ENCODE measurements at places on chromosomes 2 and 18.

DNA sequence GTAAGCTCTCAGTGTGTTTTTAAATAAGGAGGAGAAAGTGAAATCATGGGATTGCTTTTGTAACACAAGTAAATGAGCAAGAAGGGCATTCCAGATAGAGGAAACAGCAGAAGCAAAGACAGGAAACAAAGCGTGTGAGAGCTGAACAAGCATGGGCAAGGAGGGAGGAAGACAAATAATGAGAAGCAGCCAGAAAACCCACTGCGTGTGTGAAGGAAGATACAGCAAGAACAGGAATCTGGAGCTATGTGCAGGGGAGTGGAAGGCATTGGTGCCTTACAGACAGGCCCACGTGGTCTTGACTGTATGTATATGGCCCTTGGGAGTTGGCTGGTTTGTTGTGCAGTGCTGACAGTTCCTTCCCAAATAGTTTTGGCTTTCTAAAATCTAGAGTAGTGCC is 88.6 kb downstream of the AAK1 start:
- H3K4me1 ChIP-seq, result peaks cover 7% of the 10 kb centered on the region
- no peaks in the 10 kb centered on the region for H3K36me3 ChIP-seq
- DNase-seq, result no peak
- H3K27ac ChIP-seq, result peak overlapping the region; percentile 32
- H3K4me3 ChIP-seq, result no peak overlapping the region
- no peaks in the 10 kb centered on the region for H3K27me3 ChIP-seq

DNA sequence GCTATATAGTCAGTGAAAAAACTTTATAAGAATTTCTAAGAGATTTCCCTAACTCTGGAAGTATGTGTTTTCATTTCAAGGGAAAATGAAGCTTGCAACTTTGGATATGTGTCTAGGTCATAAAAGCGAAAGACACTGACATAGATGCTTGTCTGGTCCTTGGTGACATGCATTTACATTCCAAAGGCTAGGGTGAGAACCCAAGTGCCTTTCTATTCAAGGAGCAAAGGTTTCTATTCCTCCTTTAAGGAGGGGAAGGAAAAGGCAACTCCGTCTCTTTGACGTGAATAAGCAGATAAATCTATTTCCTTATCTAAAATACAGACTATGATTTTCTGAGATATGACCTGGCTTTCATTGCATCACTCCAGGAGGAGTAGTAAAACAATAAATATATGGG is 261.1 kb downstream of the CDH7 start:
- no peaks in the 10 kb centered on the region for H3K27me3 ChIP-seq
- H3K36me3 ChIP-seq, result no peaks in the 10 kb centered on the region
- H3K4me3 ChIP-seq, result no peak overlapping the region
- no peak overlapping the region for H3K27ac ChIP-seq

- H3K4me3 ChIP-seq, result no peak overlapping the region
- no peaks in the 10 kb centered on the region for H3K27me3 ChIP-seq
These were observed 325.4 kb upstream of the FIGN start for GRCh38 chr2:164061129-164061746.

DNA sequence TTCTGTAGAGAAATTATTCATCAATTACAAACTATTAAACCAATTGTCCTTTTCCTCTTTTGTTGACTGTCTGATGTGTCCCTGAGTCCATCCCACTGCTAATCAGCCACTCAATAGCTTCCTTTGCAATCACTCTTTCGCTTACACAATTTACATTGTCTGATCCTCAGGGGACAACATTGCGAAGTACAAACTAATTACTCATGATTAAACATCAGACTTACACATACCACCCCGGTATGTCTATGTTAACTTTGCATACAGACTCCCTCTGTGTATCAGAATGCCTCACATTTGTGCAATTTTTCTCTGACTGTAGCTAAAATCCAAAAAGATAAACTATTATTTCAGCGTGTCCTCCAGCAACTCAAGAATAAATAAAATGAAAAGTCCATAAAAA is 264.4 kb upstream of the REV1 start:
- H3K4me3 ChIP-seq, result no peak overlapping the region
- H3K36me3 ChIP-seq, result no peaks in the 10 kb centered on the region
- H3K27me3 ChIP-seq, result no peaks in the 10 kb centered on the region
- no peak for DNase-seq
- H3K27ac ChIP-seq, result no peak overlapping the region

- no peak overlapping the region for H3K27ac ChIP-seq
- no peaks in the 10 kb centered on the region for H3K4me1 ChIP-seq
- H3K27me3 ChIP-seq, result no peaks in the 10 kb centered on the region
- no peak overlapping the region for H3K4me3 ChIP-seq
These were observed 179.8 kb upstream of the TRIB2 start for GRCh38 chr2:12536976-12537375.

DNA sequence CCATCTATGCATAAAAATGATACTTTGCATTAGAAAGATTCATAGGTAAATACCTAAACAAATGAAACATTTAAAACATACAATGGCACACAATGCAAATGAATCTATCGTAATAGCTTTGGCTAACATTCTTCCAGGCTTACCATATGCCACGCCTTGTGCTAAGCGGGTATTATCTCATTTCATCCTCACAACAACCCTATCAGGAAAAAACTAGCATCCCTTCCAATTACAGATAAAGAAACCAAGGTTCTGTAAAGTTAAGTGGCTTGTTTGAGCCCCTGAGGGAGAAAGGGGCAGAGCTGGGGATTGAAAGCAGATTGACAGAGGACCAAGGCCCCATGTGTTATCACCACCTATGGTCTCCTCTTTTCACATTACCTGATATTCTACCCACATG is 145.4 kb upstream of the ETAA1 start:
- no peaks in the 10 kb centered on the region for H3K27me3 ChIP-seq
- no peaks in the 10 kb centered on the region for H3K4me1 ChIP-seq
- no peak overlapping the region for H3K4me3 ChIP-seq

GRCh38 chr2:136443661-136444060 is 321.7 kb upstream of the THSD7B start:
- H3K36me3 ChIP-seq, result no peaks in the 10 kb centered on the region
- no peak for DNase-seq
- no peak overlapping the region for H3K4me3 ChIP-seq
- no peaks in the 10 kb centered on the region for H3K4me1 ChIP-seq

DNA sequence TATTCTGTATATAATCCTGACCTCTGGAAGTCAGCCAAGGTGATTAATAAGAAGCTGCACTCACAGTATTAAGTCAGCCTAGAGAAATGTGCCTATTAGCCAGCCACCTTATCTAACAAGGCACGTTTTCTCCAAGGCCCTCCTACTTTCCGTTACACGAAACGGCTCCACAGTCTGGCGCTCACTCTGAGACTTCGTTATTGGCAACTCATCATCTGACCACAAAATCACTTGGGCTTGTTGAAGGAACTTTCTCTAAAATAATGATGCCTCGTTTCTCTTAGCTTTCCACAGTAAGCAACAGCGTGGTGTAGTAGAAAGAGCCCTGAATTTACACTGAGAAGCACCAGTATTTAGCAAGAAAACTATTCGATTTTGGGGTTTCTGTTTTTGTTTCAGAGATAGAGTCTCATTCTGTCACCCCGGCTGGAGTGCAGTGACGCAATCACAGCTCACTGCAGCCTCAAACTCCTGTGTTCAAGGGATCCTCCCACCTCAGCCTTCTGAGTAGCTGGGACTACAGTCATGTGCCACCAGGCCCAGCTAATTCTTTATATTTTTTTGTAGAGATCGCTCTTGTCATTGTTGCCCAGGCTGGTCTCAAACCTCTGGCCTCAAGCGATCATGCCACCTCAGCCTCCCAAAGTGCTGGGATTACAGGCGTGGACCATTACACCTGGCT is 53.6 kb upstream of the SLC14A1 start:
- no peaks in the 10 kb centered on the region for H3K4me1 ChIP-seq
- no peaks in the 10 kb centered on the region for H3K36me3 ChIP-seq
- H3K27ac ChIP-seq, result no peak overlapping the region
- H3K4me3 ChIP-seq, result no peak overlapping the region

GRCh38 chr2:11617527-11617926 is 52.5 kb downstream of the NTSR2 start:
- no peak overlapping the region for H3K27ac ChIP-seq
- H3K36me3 ChIP-seq, result no peaks in the 10 kb centered on the region
- no peaks in the 10 kb centered on the region for H3K4me1 ChIP-seq
- no peaks in the 10 kb centered on the region for H3K27me3 ChIP-seq
- H3K4me3 ChIP-seq, result no peak overlapping the region

DNA sequence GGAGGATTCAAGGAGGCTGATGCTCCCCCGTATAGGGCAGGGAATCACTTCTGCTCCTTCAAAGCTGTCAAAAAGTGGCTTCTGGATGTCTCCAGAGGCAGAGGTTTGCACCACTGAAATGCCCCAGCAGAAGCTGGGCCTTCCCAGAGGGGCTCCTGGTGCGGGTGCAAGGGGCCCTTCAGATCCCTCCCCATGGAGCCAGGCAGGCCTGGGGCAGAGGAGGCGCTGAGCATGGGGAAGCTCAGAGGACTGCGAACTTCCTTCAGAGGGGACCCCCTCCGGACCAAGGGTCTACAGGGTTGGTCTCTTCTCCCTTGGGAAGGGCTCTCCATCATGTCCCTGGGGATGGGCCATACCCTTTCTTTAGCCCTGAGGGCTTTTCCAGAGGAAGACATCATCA is 341.2 kb downstream of the DYSF start:
- H3K27me3 ChIP-seq, result no peaks in the 10 kb centered on the region
- H3K36me3 ChIP-seq, result no peaks in the 10 kb centered on the region
- no peak overlapping the region for H3K27ac ChIP-seq
- no peak overlapping the region for H3K4me3 ChIP-seq

DNA sequence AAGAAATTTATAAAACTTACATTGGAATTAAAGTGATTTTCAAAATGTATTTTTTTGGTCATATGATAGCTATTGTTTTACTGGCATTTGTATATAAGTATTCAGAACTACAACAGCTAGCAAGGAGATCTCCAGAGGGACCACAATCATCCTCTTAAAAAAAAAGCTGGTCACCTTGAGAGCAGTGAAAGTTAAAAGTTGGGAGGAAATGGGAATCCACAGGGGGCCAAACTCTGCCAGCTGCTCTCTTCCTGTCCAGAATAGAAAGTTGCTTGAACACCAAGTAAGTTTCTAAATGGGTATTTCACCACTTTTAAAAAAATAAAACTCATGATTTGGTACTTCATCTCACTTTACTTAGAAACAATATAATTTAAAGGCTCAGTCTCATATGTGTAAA is 1025.1 kb downstream of the LRP1B start:
- no peaks in the 10 kb centered on the region for H3K36me3 ChIP-seq
- H3K27ac ChIP-seq, result no peak overlapping the region
- no peak for DNase-seq
- H3K4me1 ChIP-seq, result no peaks in the 10 kb centered on the region
- no peaks in the 10 kb centered on the region for H3K27me3 ChIP-seq
- H3K4me3 ChIP-seq, result no peak overlapping the region

DNA sequence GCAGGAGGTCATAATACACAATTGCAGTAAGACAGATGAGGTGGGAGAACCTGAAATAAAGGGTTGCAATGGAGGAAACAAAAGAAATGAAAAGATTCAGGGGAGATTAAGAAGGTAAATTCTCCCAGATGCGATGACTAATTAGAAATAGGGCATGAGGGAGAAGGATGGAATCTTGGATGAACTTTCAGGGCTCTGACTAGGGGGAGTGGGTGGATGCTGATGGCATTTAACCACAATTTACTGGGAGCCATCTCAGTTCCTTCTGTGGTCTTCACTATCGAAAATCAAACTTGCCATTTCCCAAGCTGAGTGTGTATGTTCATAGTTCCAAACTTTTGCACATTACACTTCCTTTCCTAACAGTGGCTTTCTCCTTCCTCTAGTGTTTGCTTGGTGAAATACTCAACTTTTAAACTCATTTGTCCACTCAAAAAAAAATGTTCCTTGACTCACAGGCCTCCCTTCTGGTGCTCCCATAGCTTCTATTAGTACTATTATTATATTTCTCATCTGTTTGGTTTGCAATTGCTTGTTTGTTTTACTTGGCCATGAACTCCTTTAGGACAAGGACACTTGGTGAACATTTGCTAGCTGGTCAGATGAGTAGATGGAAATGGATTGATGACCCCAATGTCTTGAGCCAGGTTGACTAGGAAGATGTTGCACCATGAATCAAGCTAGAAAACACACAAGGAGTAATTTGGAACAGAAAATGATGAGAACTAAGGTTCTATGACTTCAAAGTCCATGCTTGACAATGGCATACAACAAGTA is 178.5 kb downstream of the DIS3L2 start:
- H3K36me3 ChIP-seq, result peaks cover 2% of the 10 kb centered on the region
- H3K4me3 ChIP-seq, result no peak overlapping the region
- H3K27me3 ChIP-seq, result no peaks in the 10 kb centered on the region
- no peak overlapping the region for H3K27ac ChIP-seq

GRCh38 chr2:159228081-159228581 is 58.4 kb downstream of the WDSUB1 start:
- H3K4me1 ChIP-seq, result no peaks in the 10 kb centered on the region
- H3K36me3 ChIP-seq, result peaks cover 8% of the 10 kb centered on the region
- H3K27ac ChIP-seq, result no peak overlapping the region
- no peak overlapping the region for H3K4me3 ChIP-seq
- DNase-seq, result no peak

- no peak overlapping the region for H3K27ac ChIP-seq
- DNase-seq, result no peak
- H3K27me3 ChIP-seq, result no peaks in the 10 kb centered on the region
- no peak overlapping the region for H3K4me3 ChIP-seq
These were observed 316.6 kb downstream of the FIGN start for GRCh38 chr2:163419000-163419830.

DNA sequence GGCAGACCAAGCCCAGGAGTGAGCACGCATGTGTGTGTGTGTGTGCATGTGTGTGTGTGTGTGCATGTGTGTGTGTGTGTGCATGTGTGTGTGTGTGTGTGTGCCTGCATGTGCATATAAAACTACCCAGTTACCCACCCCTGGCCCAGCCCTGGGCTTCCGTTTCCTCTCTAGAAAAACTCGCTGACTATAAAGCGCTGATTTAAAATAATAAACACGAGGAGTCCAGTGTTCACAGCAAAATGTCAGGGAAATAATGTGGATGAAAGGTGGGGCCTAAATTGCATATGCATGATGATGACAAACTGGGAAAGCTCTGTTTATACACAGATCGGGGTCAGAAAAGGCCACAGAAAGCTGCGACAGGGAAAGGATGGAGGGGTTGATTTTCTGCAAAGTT is 7.5 kb downstream of the ADCY3 start:
- peak overlapping the region; percentile 36 for H3K27ac ChIP-seq
- no peak for DNase-seq
- H3K27me3 ChIP-seq, result no peaks in the 10 kb centered on the region
- no peaks in the 10 kb centered on the region for H3K36me3 ChIP-seq
- H3K4me3 ChIP-seq, result no peak overlapping the region
- peaks cover 32% of the 10 kb centered on the region for H3K4me1 ChIP-seq

- no peaks in the 10 kb centered on the region for H3K4me1 ChIP-seq
- H3K36me3 ChIP-seq, result no peaks in the 10 kb centered on the region
- no peak overlapping the region for H3K4me3 ChIP-seq
- H3K27ac ChIP-seq, result no peak overlapping the region
- DNase-seq, result no peak
These were observed 51.4 kb downstream of the SLC8A1 start for GRCh38 chr2:40400336-40400953.

All from small intestine (tissue), 16 donors.